ENCODE measurements at places on chromosomes 6 and 20.

- no peak for DNase-seq
These were observed 12.5 kb downstream of the PTK7 start for GRCh38 chr6:43088654-43089056.

- DNase-seq: no peak
These were observed 669.3 kb upstream of the GJE1 start for GRCh38 chr6:141463237-141463977.

DNA sequence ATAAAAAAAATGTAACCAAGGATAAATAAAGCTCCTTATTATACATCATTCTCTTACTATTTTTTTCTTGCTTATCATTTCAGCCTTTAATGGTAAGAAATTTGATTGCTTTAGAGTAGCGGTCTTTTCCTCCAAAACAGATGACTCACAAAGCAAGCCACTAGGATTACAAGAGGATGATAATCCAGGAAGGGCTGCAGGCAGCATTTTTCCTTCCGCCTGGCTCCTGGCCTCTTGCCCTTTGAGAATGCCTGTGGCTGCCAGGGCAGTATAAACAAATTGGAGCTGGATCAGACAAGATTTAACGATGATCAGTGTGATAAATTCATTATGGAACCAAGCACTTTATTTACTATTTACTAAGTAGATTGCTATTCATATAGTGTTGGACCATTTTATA lies 9.7 kb upstream of the FBXL4 start:
- no peak for DNase-seq

- DNase-seq: no peak
These were observed 27.6 kb downstream of the SLC22A23 start for GRCh38 chr6:3429211-3429610.

- DNase-seq: no peak
These were observed 1001.9 kb upstream of the FLRT3 start for GRCh38 chr20:15339264-15339663.

DNA sequence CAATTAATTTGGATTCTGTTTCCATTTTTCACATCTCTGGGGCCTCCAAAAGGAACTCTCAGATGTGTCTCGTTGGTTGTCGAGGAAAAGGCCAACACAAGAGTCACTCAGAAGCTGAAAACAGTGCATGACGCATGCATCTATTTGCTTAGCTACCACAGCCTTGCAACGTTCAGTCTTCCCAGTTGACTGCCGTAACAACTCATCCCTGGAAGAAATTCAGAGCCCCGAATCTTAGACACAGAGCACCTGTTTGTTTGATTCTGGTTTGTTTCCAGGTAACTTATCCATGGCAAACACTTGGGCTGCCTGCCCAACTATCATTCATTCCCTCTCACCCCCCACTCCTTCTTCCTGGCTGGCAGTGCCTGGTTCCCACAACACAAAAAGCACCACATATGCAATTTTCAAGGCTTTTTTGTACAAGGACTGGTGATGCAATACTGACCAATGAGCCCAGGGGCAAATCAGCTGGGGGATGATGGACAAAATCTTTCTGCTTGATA lies 60.5 kb downstream of the ZMYND8 start:
- no peak for DNase-seq

GRCh38 chr6:141265756-141266623 lies 866.7 kb upstream of the GJE1 start:
- no peak for DNase-seq
